ENCODE measurements at places on chromosomes 11 and 22.

- DNase-seq: no peak
Observed at GRCh38 chr11:26247340-26247739, 84.6 kb upstream of the ANO3 start.

DNA sequence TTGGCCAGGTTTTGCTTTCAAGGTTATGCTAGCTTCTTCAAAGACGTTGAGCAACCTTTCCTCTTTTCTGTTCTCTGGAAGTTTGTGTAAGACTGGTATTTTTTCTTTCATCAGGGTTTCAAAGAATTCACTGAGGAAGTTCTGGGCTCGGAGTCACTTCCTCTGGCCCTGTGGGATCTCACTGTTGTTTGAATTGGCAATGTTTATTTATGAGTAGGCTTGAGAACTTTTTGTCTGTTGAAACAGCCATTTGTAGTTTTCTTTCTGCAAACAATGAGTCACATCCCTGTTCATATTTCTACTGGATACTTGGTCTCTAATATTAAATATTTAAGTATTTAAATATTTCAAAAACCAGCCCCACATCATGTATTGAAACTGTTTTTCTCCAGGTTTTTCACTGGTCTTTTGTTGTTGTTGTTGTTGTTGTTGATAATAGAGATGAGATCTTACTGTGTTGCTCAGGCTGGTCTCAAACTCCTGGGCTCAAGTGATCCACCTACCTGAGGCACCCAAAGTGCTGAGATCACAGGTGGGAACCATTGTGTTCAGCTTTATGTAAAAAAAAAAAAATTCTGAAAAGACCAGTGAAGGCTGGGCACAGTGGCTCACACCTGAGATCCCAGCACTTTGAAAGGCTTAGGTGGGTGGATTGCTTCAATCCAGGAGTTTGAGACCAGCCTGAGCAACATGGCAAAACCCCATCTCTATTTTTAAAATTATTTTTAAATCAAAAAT, 26.9 kb downstream of the SUSD2 start:
- DNase-seq: no peak

DNA sequence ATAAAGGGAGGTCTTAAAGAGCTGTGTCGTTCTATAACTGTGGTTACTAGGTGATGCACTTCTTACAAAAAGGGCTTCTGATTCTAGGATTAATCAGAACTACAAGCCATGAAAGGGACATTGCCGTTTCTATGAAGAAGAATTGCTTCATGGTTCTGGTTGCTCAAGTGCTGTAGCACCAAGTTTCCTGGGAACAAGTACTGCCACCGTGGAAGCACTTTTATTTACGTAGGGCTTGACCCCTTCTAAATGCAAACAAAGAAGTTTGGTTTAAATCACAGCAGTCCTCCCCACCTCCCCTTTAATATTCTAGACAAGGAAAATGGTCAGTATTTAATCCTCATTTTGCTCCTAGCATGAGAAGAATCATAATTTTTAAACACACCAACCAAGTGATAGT, 9.8 kb downstream of the YAP1 start:
- DNase-seq: no peak

- DNase-seq: no peak
Observed at GRCh38 chr22:47200273-47201051, 438.0 kb downstream of the TBC1D22A start.

GRCh38 chr11:85988780-85989179, 80.1 kb downstream of the PICALM start:
- no peak for DNase-seq

DNA sequence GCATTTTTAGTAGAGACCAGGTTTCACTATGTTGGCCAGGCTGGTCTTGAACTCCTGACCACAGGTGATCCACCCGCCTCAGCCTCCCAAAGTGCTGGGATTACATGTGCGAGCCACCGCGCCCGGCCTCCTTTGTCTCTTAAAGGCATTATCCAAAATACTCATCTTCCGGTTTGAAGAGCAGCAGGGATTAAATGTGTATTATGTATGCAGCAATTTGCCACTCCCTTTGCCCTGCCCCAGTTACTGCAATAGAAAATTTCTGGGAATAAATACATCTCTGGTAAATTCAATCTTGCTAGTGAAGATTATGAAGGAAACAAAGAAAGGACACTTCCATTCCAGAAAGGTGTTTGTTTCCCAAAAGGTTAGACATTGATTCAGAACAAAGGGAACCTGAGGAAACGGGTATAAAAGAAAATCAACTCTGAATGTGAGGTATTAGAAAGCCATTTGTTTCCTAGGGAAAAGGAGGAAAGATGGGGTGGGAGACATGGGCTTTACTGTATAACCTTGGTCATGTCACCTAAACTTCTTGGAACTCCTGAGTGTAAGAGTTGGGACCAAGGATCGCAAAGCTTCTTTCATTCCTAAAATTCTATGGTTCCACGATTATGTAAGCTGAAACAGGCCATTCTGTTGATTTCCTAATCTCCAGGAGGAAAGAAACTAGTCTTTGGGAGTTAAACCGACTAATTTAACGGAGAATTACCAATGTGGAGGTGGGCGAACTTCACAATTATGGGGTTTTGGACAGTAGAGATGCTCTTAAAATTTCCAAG, 959 bp upstream of the HIPK3 start:
- no peak for DNase-seq

- no peak for DNase-seq
Observed at GRCh38 chr11:64644647-64645275, 53.7 kb downstream of the SLC22A12 start.

DNA sequence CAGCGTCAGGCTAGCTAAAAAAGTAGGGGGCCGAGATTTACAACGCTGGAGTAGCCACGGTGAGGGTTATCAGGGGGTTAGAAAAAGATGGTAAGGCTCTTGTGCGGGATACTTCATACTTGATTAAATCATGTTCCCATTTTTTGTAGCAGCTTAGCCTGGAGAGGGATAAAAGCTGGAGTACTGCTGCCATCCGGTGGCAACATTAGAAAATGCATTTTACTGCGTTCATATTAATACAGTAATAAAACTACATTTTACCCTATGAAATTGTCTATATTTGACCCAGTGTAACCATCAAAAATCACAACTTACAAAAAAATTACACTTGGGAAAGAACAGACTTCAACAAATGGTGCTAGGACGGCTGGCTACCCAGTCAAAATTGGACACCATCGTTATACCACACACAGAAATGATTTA, 17.3 kb downstream of the RPUSD4 start:
- peak; percentile 52 for DNase-seq

DNA sequence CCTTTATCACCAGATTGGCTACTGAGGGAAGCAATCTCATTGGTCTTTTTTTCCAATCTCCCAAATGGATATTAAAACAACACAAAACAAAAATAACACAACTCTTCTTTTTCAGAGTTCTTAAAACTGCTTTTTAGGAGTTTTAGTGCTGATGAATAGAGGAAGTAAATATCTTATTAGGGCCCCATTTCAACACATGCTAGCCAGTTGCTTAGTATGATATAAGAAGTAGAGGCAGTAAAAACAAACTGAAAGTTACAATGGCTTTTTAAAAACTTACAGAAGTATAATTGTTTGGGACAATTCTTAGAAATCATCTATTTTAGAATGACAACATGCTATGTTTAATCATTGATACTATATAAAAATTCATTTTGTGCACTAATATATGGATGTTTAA, 3.4 kb downstream of the C11orf71 start:
- DNase-seq: no peak

DNA sequence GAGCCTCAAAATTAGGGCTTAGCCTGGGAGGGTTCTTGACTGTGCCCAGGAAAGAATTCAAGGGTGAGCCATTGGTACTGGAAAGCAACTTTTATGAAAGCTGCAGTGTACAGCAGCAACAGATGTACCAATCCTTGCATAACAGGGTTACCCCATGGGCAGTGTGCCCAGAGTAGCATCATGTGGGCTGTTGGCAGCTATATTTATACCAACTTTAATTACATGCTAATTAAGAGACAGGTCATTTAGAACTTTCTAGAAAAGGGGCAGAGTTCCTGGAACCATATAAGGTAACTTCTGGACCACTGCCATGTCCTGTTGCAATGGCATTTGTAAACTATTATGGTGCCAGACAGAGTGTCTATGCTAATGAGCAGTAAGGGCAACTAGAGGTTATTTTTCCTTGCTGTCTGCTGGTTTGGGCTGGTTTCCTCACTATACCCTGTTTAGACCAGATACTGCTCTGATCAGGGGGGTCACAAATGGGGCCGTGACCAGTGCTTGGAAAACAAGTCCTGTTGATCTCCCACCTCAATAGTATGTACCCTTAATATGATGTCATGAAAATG, 1120.5 kb upstream of the RAG2 start:
- no peak for DNase-seq

DNA sequence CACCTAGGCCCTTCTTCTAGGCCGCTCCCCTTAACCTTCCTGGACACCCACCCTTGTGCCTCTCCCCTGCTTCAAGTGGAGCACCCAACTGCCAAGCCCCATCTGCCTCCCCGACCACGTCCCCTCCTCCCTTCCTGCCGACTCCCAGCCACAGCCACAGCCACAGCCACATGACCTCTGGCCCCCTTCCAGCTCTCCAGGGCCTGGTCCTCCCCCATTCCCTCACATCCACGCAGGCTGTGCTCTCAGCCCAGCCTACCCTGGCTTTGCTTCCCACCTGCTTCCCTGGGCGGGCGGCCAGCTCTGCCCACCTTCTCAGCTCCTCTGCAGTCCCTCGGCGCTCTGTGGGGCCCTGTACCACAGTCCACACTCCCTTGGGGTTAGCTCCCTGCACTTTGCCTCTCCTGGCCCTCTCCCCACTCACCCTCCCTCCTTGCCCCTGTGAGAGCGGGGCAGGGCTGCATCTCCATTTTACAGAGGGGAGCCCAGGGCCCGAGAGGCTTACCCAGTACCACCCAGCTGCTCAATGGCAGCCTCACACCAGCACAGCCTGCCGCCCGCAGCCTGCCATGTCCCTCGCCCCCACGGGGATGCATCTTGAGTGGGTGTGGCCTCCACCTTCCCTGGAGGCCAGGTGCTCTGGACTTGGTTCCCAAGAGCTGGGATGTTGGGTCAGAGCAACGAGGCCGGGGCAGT, 20.3 kb downstream of the PARVG start:
- DNase-seq: peak; percentile 9

- DNase-seq: no peak
Observed at GRCh38 chr11:6608011-6608410, 4.0 kb downstream of the TAF10 start.

DNA sequence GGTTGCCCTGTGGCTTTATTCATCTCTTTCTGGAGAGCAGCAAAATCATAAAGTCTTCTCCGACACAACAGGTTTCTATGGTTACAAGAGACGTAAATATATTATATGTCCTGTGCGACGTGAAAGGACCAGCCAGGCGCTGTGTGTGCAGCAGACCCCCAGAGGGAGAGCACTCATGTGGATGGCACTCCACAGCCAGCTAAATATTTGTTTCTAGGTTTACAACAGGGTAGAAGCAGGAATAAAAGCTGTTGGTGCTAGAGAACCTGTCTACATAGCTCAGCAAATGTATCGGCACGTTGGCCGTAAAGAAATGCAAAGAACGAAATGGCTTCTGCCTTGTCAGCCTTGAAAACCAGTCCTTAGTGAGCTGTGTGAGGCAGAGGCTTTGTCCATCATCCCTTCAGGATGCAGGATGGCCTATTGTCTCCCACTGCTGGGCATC, 133.8 kb upstream of the PITPNB start:
- no peak for DNase-seq

DNA sequence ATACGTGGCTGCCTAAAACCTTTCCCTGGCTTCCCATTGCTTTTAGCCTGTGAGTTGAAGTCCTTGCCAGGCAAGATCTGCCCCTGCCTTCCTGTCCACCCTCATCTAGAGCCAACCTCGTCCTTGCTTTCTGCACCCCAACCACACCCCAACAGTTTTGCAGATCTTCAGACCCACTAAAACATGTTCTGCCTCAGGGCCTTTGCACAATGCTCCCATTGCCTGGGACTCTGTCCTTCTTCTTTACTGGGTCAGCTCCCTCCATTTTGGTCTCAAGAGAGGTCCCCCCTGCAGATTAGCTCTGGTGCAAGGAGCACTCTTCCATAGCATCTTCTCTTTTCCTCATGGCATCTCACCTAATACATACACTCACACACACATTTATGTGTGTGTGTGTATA, 8.4 kb upstream of the ANAPC15 start:
- no peak for DNase-seq

DNA sequence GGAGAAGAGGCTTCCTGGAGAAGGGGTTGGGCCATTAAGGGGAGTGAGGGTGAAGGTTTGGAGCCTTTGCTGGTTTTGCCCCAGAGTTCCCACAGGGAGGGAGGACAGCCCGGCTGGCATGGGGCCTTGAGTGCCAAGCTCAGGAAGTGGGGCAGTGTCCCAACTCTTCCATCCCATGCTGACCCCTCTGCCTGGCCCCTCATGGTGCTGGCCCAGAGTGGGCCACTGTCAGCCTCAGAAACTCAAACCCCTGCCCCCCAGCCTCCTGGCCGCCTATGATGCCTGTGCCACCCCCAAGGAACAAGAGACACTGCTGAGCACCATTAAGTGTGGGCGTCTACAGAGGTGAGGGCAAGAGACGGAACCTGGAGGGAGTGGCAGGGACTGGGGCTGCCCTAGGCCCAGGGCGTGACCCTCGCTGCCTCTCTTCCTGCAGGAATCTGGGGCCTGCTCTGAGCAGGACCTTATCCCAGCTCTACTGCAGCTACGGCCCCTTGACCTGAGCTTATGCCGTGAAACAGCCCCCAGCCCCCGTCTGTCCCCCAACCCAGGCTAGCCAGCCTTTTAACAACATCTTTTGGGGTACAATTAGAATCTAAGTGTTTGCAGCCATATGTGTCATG, 5.4 kb downstream of the MUS81 start:
- DNase-seq: no peak

DNA sequence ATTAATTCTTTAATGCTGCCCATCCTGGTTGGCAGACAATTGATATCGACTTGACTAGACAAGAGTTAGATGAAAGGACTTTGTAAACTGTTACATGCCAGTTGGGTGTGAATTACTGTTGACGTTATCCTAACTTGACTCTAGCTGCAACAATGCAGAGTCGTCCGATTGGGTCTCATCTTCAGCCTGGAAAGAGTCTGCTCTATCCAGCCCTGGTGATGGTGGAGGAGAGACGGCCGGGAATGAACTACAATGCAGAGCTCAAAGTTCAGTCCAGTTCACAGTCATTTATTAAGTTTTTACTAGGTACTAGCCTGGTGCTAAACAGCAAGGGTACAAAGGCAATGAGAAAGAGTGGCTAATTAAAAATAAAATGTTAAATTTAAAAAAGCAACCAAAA, 4.9 kb upstream of the SMIM35 start:
- no peak for DNase-seq

DNA sequence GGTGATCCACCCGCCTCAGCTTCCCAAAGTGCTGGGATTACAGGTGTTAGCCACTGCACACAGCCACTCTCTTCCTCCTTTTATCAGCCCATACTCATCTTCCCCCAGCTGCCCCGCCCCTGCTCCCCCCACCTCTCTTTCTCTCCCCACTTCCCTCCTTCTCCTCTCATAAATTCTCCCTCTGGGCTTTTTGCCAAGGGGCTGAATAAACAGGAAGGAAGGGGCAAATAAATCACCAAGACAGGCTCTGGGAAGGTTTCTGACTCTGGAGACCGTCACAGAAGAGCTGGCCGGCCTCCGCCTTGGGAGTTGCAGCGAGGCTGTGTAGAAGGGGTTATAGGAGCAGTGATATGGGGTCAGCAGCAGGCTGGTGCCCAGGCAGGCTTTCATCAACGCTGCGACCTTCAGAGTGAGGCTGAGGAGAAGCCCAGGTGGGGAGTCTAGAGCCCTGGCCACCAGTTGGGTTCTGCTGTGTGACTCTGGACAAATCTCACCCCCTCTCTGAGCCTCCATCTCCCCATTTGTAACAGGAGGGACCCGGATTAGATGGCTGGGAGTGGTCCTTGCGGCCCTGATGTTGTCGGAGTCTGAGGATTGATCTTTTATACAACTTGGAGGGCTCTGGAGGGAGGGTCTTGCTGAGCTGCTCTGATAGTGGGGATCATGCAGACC, 62.6 kb upstream of the RASD2 start:
- DNase-seq: no peak

GRCh38 chr11:61335355-61335710, 2.3 kb downstream of the TKFC start:
- no peak for DNase-seq

Measured in glutamatergic neuron (in vitro differentiated cells).